Dermis blood vessel endothelial cell (primary cell): ENCODE measurements at places on chromosomes 16 and 17.
A peak's percentile ranks its signal among the peaks of the same experiment; 100 is the strongest.

- peak; percentile 74 for DNase-seq
Observed at GRCh38 chr17:73196500-73196899, 3.6 kb downstream of the COG1 start.

- DNase-seq = no peak
Observed at GRCh38 chr16:85965125-85965524, 66.2 kb downstream of the IRF8 start.

GRCh38 chr16:83171396-83171795 is 544.6 kb downstream of the CDH13 start:
- DNase-seq = no peak

GRCh38 chr17:65259696-65260485 is 122.7 kb downstream of the RGS9 start:
- DNase-seq = no peak

GRCh38 chr17:40093005-40093579 is 7.3 kb downstream of the NR1D1 start:
- no peak for DNase-seq

- DNase-seq = no peak
Observed at GRCh38 chr16:81661082-81661481, 118.0 kb upstream of the PLCG2 start.

- peak; percentile 75 for DNase-seq
Observed at GRCh38 chr16:4679850-4680636, 13.3 kb upstream of the NUDT16L1 start.

DNA sequence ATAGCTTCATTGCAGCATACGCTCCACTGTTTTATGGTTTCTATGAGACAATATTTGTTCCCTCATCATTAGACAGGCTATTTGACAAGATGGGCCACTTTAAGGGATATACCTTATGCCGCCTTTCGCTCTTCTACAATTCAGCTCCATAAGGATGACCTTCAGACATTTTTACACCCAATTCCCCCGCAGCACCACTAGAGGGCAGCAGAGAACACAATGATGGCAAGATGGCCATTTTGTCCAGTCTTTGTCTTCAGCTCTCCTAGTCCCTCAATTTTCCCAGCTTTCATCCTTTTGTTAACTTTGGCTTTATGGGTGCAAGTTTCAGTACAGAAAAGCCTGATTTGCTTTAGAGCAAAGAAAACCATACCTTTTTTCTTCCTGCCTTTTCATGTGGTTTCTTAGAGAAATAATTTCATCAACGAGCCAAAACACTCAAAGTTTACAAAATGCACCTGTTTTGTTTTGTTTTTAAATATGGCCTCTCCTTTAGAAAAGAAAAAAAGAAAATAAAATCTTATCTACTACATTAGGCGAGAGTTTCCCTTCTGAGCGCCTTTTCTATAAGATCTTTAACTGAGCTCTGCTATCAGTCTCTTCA is 355.3 kb downstream of the TOX3 start:
- DNase-seq = peak; percentile 84

DNA sequence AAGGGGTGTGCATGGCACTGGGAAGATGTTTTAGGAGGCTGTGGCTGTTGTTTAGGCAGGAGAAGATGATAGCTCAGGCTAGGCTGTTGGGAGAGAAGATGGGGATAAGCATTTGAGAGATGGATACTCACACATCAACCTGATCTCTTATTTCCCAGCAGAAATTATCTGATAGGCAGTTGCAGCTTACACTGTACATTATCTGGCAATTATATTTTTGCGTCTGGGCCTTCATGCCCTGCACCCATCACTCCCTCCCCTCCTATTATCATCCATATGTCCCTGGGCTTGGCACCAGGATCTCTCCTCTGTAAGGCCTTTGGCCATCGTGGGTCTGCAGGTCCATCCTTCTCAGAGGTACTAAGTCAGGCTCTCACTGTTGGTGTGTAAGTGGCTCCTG is 401.0 kb upstream of the EEF2KMT start:
- no peak for DNase-seq

GRCh38 chr16:14232106-14232864 is 161.2 kb downstream of the MRTFB start:
- DNase-seq = no peak

DNA sequence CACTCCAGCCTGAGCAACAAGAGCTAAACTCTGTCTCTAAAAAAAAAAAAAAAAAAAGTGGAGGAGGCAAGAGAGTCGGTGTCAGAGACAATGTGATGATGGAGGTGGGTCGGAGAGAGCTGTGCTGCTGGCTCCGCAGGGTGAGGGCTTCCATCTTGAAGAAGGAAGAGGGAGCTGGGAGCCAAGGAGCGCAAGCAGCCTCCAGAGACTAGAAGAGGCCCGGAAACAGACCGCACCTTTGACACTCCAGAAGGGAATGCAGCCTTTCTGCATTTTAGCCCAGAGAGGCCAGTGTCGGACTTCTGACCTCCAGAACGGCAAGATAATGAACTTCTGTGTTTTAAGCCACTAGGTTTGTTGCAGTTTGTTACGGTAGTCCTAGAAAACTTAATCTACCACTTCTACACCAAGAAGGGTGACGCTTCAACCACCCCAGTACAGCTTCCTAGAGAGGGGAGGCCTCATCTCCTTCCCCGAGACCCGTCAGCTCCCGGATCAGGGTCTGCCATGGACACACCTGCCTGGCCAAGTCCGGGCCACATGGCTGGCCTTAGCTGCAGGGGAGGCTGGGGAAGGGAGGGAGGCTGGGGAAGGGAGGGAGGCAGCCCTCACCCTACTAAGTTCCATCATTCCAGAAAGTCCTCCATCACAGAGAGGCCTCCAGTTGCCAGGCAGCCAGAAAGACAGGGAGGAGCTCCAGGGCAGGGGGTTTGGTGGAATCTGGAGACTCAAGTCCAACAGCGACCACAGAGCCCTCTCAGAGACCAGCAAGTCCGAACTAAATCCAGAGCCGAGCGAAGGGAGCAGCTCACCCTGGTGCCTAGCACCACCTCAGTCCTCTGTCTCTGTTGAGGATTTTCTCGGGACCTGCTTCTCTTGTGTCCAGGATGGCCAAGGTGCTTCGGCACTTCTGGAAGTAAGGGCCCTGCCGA is 13.2 kb upstream of the RBFOX3 start:
- DNase-seq = no peak

DNA sequence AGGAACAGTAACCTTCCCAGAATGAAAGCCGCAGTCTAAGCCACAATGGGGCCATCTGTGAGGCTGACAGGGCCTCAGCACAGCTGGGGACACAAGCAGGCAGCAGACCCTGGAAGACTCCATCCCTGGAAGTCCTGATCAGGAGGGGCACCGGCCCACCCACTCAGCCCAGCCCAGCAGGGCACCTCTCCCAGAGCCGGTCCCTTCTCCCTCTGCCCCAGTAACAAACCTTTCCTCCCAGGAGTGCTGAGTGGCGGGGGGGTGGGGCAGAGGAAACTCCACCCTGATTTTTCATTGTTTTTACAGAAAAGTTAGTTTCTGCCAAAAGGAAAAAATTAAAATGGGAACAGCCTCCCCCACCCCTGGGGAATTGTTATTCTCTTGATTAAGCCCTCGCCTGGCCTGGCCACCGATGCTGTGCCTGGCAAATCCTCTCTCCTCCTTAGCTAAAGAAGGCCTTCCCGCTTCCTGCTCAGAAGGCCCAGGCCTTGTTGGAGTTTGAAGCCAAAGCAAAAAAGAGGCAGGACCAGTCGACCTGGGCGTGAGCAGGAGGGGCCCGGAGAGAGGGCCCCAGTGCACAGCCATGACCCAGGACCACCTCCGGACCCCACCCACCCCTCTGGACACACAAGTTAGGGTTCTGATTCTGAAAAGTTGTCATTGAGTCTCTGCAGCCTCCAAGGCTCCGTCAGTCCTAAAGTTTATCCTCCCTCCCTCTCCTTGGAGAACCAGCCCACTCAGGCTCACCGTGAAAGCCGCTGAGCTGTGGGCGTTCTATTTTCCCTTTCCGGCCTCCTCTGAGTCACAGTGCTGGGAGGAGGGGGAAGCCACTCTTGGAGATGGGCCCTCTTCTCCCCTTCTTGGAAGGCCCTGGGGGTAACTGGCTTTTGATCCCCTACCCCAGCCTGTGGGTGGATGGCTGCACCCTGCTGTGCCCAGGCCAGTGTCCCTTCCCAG is 128.4 kb upstream of the TNRC6C start:
- peak; percentile 77 for DNase-seq

- no peak for DNase-seq
Observed at GRCh38 chr16:57509231-57509923, 23.1 kb upstream of the DOK4 start.

DNA sequence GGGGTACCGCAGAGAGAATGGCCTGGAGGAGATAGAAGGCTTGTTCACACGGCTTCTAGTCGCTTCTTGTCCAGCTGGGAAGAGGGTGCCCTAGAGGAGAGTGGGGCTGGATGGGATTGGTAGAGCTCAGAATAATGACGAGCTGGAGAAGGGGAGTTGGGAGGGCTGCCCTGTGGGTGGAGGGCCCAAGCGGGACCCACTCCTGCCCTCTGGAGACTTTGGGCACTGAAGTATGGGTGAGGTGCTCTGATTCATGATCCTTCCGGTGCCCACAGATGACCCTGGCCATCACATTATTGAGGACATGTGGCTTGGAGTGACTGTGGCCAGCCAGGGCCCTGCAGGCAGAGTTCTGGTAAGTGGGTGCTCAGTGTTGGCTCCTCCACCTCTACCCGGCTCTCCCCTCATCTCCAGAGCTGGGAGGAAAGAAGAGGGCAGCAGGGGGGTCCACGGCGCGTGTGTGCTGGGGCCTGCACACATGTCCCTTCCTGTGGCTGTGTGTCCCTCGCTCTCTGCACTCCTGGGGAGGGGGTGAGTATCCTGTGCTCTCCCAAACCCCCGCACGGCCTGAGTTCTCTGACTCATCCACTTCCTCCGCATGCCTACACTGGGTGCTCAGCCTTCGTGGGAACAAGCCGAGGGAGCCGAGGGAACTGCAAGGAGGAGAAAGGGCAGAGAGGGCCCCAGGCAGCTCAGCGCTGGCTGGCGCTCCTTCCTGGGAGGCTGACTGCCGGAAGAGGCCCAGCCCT is 8.5 kb downstream of the ITGA3 start:
- peak; percentile 82 for DNase-seq

DNA sequence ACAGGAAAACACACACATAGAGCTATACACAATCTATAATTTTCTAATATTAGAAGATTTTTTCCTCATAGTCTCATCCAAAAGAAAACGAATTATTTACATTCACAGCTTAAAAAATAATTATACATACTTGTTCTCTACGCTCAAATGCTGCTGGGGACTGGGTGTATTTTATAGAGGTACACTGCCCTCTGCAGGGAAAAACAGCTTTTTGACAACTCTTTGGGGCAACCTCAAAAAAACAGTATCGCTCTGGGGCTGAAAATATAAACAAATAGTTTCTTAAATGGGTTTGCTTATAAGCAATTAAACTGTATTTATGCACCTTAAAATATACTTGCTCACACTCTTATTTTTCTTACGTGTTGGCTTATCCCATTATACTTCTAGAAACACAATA is 261.8 kb upstream of the PSMD7 start:
- DNase-seq = peak; percentile 12

- DNase-seq = peak; percentile 79
Observed at GRCh38 chr17:1447052-1447451, 9.0 kb downstream of the CRK start.
